Activated CD4-positive, alpha-beta T cell treated with anti-CD3 and anti-CD28 coated beads, Interleukin-2, amount 50 U/mL, for 1 hour (primary cell): ENCODE measurements at places on chromosomes 6 and 20.

DNA sequence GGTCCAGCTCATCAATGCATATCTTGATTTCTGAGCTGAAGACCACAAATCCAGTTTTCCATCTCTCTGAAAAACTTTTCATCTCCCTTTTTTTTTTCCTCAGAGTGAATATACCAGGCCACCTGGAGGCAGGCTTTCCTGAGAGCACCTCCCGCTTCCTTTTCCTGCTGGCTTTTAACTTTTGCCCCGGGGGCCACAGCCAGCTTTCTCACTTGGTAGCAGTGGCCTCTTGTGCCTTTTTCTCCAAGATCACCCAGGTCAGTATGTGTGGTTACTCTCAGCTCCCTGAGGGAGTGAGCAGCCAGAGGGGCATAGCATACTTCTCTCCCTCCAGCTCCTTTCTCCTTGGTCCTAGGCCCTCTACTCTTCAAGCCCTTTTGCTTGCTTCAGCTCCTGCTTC, at the start of gene BTN1A1:
BTN1A1 (plus strand) TSS at position 202 of the 400 bp plus-strand sequence. CDS start 984 bp downstream, outside the sequence.
- DNase-seq, result no peak

GRCh38 chr6:142329486-142330113, 27.8 kb downstream of the ADGRG6 start:
- no peak for DNase-seq

DNA sequence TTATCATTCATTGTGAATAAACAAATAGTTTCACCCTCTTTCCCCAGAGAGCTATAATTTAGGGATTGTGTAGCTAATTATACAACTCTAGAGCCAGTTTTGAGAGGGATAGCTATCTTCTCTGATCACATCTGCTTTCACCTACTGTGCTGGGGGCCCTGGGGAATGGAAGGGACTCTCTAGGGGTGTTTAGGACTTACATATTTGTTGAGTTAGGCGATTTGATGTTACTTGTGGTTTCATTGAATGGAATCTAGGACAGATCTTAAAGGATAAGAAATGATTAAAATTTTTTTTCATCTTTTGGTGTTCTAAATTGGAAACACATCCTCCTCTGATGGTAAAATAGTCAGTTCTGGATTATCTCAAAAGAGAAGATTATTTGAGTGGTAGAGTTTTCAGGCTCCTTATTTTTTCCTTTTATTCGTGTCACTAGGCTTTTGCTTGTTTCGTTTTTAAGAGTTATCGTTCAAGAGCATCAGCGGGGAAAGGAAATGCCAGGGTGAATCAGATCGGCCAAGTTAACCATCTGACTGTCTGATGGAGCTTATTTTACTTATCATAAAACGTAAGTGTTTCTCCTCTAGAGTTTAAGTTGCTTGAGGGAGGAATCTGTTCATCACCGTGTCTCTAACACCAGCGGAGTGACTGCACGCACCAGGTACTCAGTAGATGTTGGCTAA, 236.7 kb downstream of the FARS2 start:
- no peak for DNase-seq

DNA sequence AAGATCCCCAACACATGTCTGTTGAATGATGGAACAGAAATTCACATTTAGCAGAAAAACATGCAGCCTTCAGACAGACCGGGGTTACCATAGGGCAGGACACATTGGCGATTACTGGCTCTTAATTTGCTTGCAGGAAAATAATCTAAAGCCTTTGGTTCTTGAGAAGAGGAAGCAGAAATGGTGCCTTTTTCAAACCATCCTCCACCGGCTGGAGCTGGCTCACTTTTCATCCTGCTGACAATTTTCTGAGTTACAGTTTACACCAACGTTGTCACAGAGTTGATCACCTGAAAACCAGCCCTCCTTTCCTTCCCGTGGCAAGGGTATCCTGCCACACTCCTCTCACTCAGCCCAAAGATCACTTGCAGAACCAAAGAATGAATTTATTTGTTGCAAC, 32.6 kb downstream of the SF3B5 start:
- no peak for DNase-seq

DNA sequence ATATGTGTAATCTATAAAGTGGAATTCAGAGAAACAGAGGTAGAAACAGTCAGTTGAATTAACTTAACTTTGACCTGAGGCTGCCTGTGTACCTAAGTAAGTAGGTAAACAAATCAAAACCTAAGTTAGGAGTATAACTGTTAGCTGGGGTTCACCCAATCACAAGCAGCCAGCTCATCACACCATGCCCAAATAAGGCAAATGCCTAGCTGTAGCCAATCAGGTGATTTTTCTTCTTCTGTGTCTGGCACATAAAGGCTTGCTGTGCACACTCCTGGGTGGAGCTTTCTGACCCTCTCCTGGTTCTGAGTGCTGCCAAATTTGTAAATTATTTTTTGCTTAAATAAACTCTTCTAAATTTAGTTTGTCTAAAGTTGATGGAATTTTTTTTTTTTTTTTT, 54.7 kb upstream of the TRIM39 start:
- no peak for DNase-seq

DNA sequence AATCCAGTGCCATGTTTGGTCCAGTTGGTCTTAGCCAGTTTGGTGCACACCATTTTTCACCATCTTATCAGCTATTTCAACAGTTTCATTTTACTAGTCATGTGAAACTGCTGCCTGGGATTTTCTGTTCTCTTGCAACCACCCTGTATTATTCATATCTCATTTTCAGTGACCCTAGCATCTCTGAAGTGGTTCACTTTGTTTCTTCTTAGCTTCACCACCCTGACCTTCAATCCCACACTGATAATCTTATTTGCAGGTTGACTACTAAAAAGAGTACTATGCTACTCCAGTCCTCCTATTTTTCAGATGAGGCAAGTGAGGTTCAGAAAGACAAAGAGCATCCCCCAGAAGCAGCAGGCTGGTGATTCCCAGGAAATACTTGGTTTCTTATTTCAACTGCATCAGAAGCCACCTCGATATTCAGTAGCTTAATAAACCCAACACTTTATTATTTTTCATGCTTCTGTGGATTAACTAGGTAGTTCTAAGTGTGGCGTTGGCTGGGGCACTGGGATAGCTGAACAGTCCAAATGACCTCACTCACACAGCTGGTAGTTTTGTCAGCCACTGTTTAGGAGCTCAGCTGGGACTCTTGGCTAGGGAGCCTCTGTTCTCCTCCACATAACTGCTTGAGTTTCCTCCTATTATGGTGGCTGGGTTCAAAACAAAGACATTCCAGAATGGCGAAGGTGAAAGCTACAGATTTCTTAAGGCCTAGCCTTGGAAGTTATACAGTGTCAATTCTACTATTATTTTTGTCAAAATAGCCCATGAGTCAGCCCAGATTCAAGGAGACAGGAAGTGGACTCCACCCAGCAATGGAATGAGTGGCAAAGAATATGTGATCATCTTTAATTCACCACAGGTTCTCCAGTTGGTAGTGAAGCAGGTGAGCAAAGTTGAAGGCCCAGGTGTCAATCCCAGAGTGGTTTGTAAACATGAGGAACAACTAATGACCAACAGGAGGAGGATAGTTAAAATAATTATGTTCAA, 40.6 kb downstream of the BPIFB4 start:
- DNase-seq, result no peak

- DNase-seq, result no peak
Observed at GRCh38 chr6:98295515-98296175, 538.7 kb upstream of the POU3F2 start.

GRCh38 chr6:143525356-143525755, 13.8 kb upstream of the FUCA2 start:
- DNase-seq, result no peak

DNA sequence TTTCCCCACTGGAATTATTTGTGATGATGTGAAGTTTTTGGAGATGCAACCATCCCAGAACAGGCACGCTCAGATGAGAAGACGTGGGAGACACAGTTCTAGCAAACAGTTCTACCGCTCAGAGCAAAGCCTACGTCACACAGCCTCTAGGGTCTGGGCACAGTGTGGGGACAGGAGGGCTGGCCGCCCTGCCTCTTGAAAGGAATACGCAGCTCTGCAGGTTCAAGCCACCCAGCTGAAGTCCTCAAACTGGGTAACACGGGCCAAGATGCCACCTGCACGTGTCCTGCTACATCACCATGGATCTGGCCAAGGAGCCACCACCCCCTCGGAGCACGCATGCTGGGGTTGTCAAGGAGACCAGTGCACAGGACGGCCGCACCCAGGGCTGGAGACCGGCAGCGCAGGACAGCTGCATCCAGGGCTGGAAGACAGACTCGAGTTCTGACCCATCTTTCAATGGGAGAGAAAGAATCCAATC, 75.0 kb downstream of the NOL4L start:
- DNase-seq, result no peak

DNA sequence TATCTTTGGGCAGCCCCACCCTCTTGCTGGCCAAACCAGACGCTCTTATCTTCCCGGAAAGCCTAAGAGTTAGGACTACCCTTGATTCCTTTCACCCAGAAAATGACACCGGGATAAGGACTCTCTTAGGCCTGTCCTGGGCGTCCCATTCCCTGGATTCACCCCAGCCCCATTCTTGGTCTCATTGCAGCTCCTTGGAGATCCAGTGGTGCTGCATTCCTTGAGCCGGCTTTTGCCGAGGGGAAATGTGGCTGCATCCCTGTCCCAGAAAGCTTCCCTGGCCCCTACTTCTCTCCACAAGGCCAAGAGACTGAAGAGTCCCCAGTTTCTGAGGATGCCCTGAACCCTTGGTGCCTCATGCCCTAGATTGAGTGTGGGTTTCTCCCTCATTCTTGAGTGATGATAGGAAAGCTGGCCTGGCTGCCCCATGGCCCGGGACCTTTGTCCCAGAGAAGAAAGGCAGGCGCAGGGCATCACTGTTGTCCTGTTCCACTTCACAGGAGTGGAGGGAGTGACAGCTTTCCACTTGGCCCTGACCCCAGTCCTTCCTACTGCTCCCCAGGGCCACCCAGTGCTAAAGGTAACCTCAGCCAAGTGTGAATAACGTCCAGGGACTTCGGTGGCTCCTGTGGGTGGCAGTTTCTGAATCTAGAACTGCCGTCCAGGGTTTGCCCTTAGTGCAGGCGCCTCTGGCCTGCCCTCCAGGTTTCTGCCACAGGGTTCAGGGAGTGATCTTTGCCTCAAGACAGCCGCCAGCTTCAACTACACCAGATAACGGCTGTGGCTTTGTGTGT, 42.7 kb upstream of the MYL9 start:
- no peak for DNase-seq

GRCh38 chr6:46189726-46190125, 18.9 kb upstream of the ENPP5 start:
- no peak for DNase-seq

DNA sequence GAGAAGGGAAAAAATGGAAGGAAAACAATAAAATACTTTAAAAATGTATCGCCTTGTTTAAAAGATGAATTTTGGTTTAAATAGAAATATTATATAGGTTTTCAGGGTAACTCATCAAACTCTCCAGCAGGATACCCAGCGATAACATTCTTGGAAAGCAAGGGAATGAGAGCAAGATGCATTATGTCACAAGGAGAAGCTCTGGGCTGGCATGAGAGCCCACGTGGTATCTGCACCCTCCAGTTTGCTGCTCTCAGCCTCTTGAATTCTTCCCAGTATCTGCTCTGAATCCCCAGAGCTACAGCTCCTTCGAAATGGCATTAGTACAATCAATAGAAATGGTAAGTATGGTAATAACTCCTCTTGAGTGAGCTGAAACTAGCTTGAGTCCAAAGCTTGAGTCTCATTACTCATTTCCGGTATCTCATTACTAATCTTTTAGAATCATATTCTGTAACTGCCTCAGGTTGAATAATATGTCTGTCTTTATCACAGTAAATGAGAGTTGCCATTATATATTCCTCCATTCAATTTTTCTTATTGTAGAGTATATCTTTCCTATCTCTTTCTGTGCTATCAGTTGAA, 4.9 kb upstream of the TMEM242 start:
- DNase-seq, result no peak

GRCh38 chr20:32158943-32159660, 48.4 kb downstream of the PLAGL2 start:
- no peak for DNase-seq

- no peak for DNase-seq
Observed at GRCh38 chr6:42148058-42148457, 5.6 kb upstream of the C6orf132 start.

- no peak for DNase-seq
Observed at GRCh38 chr6:104214901-104215300, 644.8 kb downstream of the HACE1 start.

DNA sequence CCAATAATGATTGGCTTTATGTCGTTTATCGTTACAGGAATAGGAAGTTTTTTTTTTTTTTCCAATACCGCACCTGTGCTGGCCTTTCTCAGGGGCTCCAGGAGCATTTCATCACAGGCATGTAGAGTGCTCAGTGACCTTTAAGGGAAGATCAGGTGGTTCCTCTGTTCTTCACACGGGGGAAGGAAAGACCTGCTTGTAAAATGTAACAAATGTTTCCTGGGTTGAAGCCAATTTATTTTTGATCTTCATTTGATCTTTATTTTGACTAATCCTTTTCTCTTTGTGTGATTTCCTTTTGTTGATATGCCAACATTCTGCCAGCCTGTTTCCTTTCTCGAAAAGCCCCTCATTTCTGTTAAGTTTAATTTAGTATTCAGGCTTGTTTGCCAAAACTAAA, 61.9 kb upstream of the HBS1L start:
- no peak for DNase-seq

- no peak for DNase-seq
Observed at GRCh38 chr20:20915844-20916243, 190.3 kb downstream of the LINC00237 start.

- no peak for DNase-seq
Observed at GRCh38 chr6:100549406-100550167, 84.9 kb upstream of the SIM1 start.

DNA sequence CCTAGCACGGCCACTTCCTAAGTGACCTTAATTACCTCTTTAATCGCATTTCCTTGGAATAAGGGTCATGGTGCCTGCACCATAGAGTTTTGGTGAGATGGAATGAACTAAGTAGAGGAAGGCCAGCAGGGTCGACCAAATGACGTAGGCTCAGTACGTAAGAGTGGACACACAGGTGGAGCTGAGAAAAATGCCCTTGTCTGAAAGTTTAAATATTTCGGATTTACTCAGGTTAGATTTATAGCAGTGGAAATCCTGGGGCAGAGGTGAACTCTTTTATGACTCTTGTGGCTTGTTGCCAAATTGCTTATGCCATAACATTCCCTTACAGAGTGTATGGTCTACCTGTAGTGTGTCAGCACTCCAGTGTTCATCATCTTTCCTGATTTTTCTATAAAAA, 23.6 kb upstream of the BTBD3 start:
- DNase-seq, result no peak

DNA sequence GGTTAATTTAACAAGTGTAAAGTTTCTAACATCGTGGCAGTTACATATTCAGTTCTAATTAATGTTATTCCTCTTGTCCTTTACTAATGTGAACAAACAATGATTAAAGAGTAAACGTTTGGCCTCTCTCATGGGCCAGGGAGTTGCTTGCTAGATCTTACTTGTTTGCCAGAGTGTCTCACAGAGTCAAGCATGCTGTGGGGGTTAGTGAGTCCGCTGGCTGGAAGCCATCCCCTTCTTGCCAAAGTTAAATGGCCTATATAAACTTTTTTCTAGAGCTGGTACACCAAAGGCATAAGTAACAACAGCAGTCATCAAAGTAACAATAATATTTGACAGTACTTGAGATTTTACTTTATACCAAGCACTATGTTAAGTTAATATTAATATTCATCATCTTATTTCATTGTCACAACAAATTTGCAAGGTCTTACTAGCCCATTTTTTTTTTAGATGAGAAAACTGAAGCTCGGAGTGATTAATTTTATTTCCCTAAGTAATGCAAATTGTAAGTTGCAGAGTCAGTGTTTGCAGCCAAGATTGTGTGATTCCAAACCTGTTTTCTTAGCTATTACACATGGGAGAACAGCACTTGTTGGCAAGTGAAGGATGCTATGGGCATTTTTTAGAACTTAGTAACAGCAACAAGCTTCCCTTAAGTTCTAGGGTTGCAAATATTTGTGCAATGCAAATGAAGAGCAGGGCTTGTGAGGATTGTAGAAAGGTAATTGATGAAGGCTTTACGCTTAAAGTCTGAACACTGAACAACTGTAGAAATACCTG, 224.5 kb downstream of the RFPL4B start:
- DNase-seq, result no peak
